ENCODE measurements at places on chromosomes 2 and 18. TPM values are rescaled to one million over a fixed set of nuclear protein-coding genes. Genes with fewer than 3 reads are reported as not detected.

- peak; percentile 96 for DNase-seq
Observed at GRCh38 chr2:30664761-30665358, 142.4 kb downstream of the CAPN13 start.

DNA sequence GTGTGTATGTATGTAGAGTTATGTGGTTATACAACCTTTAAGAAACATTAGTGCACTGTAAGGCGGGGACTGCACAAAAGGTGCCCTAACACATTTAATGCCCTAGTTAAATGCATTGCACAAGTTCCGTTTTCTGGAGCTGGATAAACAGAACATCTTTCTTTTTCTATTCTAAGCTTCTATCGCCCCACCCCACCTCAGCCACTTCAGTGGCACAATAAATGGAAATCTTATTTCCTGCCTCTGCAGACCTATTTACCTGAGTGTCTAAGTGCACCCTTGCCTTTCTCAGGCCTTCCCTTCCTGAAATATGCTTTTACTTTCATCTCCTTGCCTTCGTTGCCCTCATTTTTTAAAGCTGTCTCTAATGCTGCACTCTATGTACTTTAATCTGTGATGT lies 123.5 kb downstream of the TANC1 start:
- no peak for DNase-seq

- no peak for DNase-seq
Observed at GRCh38 chr18:29841631-29842030, 1200.9 kb downstream of the DSC3 start.

GRCh38 chr2:118310681-118311429 lies 222.6 kb downstream of the INSIG2 start:
- peak; percentile 49 for DNase-seq

DNA sequence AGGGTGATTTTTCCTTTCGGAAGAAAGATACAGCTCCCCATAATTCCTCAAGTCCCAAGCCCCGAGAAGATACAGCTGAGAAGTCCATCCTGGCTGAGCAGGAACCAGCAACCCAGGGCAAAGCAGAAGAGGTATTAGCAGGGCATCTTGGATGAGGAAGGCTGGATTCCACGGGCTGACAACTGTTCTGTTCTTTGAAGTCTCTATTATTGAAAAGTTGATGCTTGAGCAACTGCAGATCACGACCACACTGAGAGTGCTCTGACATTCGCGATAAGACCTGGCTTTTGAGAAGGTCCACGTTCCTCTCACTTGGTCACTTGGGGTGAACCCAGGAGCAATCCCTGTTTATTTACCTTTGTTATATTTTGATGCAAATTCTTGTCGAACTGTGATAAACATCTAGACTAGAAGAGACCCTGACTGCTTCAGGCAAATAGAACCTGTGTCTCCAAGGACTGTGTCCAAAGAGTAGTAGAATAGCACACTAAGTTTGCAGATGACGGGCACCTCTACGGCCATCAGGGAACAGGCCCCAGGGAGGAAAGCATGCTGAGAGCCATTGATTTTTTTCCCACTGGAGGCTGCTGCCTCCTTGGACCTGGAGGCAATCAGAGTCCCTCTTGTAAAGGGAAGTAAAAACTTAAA lies 133.1 kb downstream of the ARL4C start:
- no peak for DNase-seq

DNA sequence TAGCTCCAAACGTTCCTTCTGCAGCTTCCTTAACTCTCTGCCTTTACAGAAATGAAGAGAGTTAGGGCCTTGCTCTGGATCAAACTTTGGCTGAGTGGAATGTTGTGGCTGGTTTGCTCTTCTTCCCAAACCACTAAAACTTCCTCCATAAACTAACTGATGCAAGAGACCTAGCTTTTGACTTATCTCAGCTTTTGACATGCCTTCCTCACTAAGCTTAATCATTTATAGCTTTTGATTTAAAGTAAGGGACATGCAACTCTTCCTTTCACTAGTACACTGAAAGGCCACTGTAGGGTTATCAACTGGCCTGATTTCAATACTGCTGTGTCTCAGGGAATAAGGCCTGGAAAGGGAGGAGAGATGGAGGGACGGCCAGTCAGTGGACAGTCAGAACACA lies 8.3 kb downstream of the PXDN start:
- DNase-seq: no peak

GRCh38 chr2:12261986-12262680 lies 454.6 kb upstream of the TRIB2 start:
- DNase-seq: no peak

- peak; percentile 11 for DNase-seq
Observed at GRCh38 chr2:232567721-232568120, 17.2 kb downstream of the EIF4E2 start.

DNA sequence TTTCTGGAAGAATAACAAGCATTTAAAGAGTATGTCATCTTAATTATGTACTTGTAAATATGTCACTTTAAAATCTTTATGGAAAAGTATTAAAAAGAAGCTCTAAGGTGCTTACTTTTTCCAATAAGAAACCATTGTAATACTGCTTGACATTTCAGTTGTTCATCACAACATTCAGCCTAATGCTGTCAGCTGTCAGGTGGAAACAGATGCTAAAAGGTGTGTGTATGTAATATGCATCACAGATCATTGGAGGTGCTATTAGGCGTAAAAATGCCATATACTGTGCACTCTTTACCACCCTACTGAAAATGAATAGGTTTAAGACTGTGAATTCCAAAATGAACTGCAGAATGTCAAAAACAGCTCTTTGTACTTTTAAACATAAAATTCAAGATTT lies 40.3 kb downstream of the METTL8 start:
- no peak for DNase-seq

- no peak for DNase-seq
Observed at GRCh38 chr2:237451643-237452469, 35.2 kb upstream of the MLPH start.

DNA sequence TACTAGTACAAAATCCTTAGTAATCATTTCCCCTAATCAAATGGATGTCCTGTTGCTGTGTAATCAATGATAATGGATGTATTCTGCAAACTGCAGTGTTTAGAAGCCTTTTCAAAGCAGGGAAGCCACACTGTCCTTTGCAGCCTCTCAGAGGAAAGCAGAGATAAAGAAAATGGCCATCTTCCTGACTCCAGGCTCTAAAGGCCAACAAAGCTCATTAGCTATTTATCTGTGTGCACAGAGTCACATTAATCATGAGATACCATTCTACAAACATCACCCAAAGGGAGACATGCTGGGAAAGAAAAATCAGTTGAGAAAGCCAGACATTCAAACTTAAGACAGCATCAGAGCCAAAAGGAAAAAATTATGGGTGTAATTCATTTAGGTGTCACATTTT lies 165.0 kb downstream of the RAD51AP2 start:
- DNase-seq: no peak

DNA sequence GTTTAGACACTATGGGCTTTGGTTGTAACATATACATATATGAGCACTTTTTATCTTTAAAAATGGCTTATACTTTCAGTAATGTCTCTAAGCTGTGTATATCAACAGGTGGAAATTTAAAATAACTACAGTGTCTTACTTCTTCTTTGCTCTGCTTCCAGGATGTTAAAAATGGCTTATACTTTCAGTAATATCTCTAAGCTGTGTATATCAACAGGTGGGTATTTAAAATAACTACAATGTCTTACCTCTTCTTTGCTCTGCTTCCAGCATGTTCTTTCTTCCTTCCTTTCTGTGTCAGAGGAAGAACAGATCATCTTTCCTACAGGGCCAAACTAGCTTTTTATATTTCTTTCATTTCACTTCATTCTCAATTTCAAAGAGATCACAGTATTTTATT lies 689.6 kb downstream of the EPHA4 start:
- DNase-seq: no peak

DNA sequence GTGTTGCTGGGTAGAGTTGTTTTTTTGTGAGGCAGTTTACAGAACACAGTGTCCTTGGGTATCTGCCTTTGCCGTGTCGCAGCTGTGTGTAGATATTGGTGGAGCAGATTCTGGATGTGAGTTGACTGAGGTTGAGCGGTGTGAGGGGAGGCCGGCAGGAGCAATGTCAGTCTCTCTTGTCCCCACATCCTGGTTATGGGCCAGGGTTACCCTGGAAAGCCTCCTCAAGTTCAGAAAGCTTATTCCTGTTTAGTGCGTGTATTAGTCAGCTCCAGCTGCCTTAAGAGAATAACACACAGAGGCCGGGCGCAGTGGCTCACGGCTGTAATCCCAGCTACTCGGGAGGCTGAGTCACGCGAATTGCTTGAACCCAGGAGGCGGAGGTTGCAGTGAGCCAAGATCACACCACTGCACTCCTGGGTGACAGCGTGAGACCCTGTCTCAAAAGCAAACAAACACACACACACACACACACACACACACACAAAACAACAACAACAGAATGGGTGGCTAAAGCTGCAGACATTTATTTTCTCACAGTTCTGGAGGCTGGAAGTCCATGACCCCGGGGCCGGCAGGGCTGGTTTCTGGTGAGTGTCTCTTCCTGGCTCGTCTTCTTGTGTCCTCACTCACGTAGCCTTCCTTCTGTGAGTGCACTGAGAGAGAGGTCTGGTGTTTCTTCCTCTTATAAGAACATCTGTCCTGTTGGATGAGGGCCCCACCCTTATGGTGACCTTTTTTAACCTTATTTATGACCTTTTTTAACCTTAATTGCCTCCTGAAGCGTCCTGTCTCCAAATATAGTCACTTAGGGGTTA lies 5.1 kb downstream of the NCK2 start:
- peak; percentile 53 for DNase-seq

GRCh38 chr2:10658041-10658913 lies 31.5 kb downstream of the NOL10 start:
- DNase-seq: peak; percentile 88

GRCh38 chr2:20744366-20745335 lies 77.7 kb downstream of the GDF7 start:
- no peak for DNase-seq

- no peak for DNase-seq
Observed at GRCh38 chr2:9764153-9764778, 79.0 kb upstream of the TAF1B start.

DNA sequence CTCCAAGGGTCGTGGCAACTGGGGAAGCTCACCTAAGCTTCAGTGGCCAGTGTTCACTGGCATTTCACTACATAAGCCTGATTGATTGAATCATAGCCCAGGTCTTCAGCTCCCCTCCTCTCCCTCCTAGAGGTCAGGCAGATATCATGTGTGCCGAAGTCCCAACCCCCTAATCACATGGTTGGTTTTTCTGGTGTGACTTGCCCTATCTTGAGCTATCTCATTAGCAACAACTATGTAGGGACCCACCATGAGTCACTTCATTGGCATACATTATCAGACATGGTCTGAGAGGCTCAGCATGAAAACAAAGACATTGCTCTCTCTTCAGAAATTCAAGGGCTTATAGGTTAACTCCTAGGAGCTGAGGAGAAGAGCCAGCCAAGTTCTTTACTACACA lies 76.8 kb downstream of the LYPD1 start:
- DNase-seq: peak; percentile 60

- DNase-seq: peak; percentile 0
Observed at GRCh38 chr2:72927619-72928550, 10.6 kb downstream of the EMX1 start.

Gene CABLES1
- total RNA-seq: 7.8 TPM

Gene MAP3K19
- not detected for total RNA-seq

Gene ELAC1
- total RNA-seq: 8.3 TPM

Gene SCG2
- total RNA-seq: 3.0 TPM

Gene PPP1R1C
- 1.9 TPM for total RNA-seq

Gene TFPI
- total RNA-seq: 43.8 TPM

Gene C2orf80
- not detected for total RNA-seq

Gene AGAP1
- total RNA-seq: 9.3 TPM

Gene SCYGR4
- not detected for total RNA-seq

Gene CCDC74A
- 18.7 TPM for total RNA-seq

Gene PTPRM
- total RNA-seq: 13.0 TPM

Gene RIT2
- total RNA-seq: not detected

Gene HOXD1
- total RNA-seq: 3.0 TPM

Gene NCKAP5
- total RNA-seq: 8.4 TPM

Gene TEX261
- 23.9 TPM for total RNA-seq

Gene SLC5A7
- not detected for total RNA-seq

Gene TLX2
- not detected for total RNA-seq

Gene BCL2
- 2.2 TPM for total RNA-seq

Gene SLC16A14
- total RNA-seq: 2.1 TPM

Gene SERTAD2
- 5.8 TPM for total RNA-seq
